Mesothelial cell of epicardium (in vitro differentiated cells): ENCODE measurements at places on chromosomes 3 and 15.

DNA sequence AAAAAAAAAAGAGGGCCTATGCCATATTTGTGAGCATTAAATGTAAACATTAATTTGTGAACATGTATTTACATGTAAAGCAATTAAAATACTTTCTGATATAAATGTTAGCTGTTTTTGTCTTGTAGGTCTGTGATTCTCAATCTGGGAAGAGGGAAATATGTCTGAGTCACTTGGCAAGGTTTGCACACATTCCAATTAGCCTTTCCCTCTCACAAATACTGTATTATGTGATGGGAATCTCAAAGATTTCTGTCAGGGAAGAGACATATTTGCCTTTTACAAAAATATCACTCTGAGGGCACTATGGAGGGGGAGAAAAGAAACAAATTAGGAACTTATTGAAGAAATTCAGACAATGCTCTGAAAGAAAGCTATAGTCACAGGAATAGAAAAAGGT, 483.6 kb downstream of the GBE1 start:
- H3K4me1 ChIP-seq = no peaks in the 10 kb centered on the region
- no peak for DNase-seq
- no peak overlapping the region for H3K27ac ChIP-seq
- H3K4me3 ChIP-seq = no peak overlapping the region

DNA sequence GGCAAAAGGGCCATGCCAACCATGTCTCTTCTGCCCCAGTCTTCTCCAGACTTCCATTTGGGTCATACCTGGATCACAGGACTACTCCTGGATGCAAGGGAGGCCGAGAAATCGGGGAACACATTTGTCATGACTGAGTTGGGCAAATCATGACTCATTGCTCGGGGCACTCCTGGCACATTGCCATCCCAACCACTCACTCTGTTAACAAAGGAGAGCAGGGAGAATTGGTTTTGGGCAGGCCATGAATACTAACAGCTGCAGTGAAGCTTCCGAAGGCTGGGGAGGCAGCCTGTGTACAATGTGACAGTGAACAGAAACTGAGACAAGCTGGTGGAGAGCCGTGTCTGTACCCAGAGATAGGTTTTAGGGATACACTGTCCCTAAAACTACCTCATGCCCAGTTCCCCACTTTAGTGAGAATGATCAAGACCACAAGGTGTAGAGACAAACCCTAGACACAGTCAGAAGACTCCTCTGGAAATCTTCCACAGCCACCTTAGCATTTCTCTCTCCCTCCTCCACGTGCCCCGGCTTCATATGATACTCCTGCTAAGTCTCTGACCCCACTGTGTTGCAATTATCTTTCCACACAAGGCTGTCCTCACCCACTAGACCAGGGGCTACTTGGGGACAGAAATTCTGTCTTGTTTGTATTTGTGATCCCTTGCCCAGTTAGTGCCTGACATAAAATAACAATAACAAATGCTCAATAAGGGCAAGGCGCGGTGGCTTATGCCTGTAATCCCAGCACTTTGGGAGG, 10.5 kb upstream of the BUB1B start:
- H3K4me1 ChIP-seq = peaks cover 29% of the 10 kb centered on the region
- DNase-seq = no peak
- H3K4me3 ChIP-seq = no peak overlapping the region
- no peaks in the 10 kb centered on the region for H3K36me3 ChIP-seq

DNA sequence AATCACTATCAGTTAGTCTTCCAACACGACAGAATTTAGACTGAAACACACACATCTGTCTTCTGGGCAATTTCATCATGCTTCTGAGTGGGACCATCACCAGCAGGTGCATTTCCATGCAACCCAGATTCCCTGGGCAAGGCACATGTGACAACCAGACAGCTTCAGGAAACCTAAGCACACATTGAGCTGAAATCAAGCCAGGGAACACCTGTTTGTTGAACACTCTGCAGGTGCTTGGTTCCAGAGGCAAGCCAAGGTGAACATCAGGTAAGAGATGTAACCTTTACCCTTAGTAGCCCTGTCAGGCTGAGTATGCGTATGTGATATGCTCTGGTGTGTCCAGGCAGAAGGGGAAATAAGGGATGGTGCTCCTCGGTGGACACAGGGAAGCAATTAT, 3.3 kb upstream of the PSMD2 start:
- H3K4me3 ChIP-seq = no peak overlapping the region
- H3K4me1 ChIP-seq = peaks cover 13% of the 10 kb centered on the region
- DNase-seq = no peak
- peaks cover 13% of the 10 kb centered on the region for H3K27me3 ChIP-seq

DNA sequence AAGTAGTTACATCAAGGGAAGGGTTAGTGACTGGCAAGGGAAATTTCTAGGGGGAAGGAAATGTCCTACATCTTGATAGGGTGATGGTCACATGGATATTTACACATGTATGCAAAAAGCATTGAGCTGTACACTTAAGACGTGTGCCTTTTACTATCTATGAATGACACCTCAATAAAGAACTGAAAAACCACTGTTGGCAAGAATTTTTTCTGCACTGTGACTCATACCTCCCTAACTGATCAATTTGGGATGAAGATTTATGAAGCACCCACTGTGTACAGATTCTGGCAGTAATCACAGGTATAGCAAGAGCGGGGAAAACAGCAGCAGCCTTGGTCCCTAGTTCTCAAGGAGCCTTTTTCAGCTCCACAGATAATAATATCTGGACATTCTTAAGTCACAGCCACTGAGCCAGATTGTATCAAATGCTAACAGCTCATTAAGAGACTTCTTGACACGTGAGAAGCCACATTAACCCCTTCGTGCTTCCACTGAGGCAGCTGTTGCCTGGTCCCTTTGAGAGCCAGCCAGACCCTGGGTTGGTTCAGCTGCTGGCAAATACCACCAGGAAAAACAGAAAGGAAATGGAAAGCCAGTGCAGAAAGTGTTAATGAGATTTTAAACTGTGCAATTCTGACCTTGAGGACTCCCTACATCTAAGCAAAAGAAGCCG, 32.0 kb upstream of the GALNT15 start:
- no peaks in the 10 kb centered on the region for H3K4me1 ChIP-seq
- H3K27me3 ChIP-seq = peaks cover 2% of the 10 kb centered on the region
- no peak overlapping the region for H3K27ac ChIP-seq
- no peaks in the 10 kb centered on the region for H3K36me3 ChIP-seq

GRCh38 chr3:17642474-17642873, 100.0 kb downstream of the TBC1D5 start:
- no peak overlapping the region for H3K4me3 ChIP-seq
- peaks cover 4% of the 10 kb centered on the region for H3K36me3 ChIP-seq
- H3K27me3 ChIP-seq = no peaks in the 10 kb centered on the region
- no peak for DNase-seq

- H3K4me1 ChIP-seq = peaks cover 28% of the 10 kb centered on the region
- peaks cover 3% of the 10 kb centered on the region for H3K36me3 ChIP-seq
- no peaks in the 10 kb centered on the region for H3K27me3 ChIP-seq
- no peak for DNase-seq
Measured at GRCh38 chr3:60189304-60189703, 1061.9 kb downstream of the FHIT start.

DNA sequence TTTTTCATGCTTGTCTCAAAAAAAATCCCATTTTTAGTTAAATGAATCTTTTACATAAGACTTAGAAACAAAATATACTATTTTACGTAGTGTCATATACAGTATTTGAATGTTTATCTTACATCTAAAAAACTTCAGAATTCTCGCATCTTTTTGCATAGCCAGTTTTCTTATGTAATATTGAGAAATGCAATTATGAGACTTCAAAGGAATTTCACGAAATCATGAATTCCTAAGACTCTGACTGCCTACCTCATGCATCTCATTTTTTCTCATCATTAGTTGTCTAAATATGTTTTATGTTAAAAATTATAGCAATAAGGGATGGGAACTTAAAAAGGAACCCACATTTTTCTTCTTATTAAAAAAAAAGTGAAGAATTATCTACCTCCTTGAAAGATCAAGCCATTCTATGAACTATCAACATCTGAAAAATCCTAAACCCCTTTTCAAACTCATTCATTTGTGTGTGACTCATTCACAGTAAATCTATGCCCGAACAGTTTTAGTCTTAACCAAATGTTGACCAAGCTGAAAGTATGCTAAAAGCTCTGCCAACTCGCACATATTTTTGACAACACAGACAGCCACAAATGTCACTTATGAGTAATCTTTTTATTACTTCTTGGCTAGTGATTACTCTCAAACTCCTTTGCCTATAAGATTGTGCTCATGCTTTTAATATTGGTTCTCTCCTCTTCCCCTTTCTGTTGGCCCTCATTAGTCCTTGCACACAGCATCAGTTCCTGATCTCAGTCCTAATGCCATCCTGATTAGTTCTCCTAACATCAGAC, 115.9 kb downstream of the DCLK3 start:
- no peaks in the 10 kb centered on the region for H3K36me3 ChIP-seq
- H3K27ac ChIP-seq = no peak overlapping the region
- peaks cover 28% of the 10 kb centered on the region for H3K27me3 ChIP-seq
- H3K4me3 ChIP-seq = no peak overlapping the region
- DNase-seq = no peak

DNA sequence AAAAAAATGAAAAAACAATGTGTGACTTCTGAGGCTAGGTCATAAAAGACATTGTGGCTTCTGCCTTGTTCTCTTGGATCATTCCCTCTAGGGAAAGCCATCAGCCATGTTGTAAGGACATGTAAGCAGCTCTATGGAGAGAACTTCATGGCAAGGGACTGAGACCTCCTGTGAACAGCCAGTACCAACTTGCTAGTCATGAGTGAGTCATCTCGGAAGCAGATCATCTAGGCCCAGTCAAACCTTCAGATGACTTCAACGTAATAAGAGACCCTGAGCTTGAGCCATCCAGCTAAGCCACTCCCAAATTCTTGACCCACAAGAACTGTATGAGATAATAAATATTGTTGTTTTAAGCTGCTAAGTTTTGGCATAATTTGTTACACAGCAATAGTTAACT, 4.9 kb downstream of the MON1A start:
- no peaks in the 10 kb centered on the region for H3K27me3 ChIP-seq
- no peak overlapping the region for H3K4me3 ChIP-seq
- DNase-seq = no peak
- H3K4me1 ChIP-seq = peaks cover 8% of the 10 kb centered on the region

- H3K4me3 ChIP-seq = no peak overlapping the region
- no peak overlapping the region for H3K27ac ChIP-seq
- H3K27me3 ChIP-seq = no peaks in the 10 kb centered on the region
Measured at GRCh38 chr3:55174747-55175146, 246.9 kb upstream of the LRTM1 start.

DNA sequence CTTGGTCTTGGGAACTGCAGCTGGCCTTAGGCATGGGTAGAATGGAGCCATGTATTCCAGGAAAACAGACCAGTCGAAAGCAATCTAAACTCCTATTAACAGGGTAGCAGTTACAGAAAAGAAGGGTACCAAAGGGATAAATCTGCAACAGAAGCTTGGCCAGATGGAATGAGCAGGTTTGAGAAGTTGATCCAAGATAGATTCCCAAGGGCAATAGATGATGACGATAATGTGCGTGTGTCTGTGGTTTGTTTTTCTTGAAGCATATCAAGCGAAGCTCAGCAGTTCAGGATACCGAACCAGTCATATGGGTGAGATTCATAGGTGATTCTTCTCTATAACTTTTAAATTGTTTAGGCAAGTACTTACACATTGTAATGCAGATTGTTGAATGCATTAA, 203.8 kb upstream of the SEMA6D start:
- DNase-seq = no peak
- H3K4me1 ChIP-seq = peaks cover 15% of the 10 kb centered on the region
- no peaks in the 10 kb centered on the region for H3K36me3 ChIP-seq
- H3K4me3 ChIP-seq = no peak overlapping the region
- H3K27ac ChIP-seq = no peak overlapping the region

GRCh38 chr15:31111091-31111647, 9.6 kb upstream of the TRPM1 start:
- no peak overlapping the region for H3K27ac ChIP-seq
- peaks cover 3% of the 10 kb centered on the region for H3K36me3 ChIP-seq
- H3K4me3 ChIP-seq = no peak overlapping the region
- H3K27me3 ChIP-seq = no peaks in the 10 kb centered on the region
- H3K4me1 ChIP-seq = peaks cover 2% of the 10 kb centered on the region

- no peak overlapping the region for H3K4me3 ChIP-seq
- H3K27ac ChIP-seq = peak overlapping the region; percentile 58
- peaks cover 3% of the 10 kb centered on the region for H3K36me3 ChIP-seq
- no peak for DNase-seq
Measured at GRCh38 chr3:8506571-8507061, 5.0 kb downstream of the LMCD1 start.

DNA sequence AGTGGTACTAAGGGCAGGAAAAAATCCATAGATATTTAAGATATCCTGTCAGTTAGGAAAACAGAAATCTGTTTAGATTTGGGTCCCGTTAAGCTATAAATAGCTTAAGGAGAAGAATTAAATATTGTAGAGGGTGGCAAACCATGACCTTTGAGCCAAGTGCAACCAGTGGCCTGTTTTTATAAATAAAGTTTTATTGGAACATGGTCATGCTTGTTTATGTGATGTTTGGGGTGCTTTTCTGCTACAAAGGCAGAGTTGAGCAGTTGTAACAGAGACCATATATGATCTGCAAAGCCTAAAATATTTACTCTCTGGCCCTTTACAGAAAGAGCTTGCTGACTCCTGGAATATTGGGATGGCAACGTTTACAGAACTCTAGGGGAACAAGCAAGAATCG, 66.3 kb downstream of the SQOR start:
- no peak overlapping the region for H3K27ac ChIP-seq
- no peak for DNase-seq
- peaks cover 9% of the 10 kb centered on the region for H3K4me1 ChIP-seq
- H3K36me3 ChIP-seq = no peaks in the 10 kb centered on the region
- H3K4me3 ChIP-seq = no peak overlapping the region

DNA sequence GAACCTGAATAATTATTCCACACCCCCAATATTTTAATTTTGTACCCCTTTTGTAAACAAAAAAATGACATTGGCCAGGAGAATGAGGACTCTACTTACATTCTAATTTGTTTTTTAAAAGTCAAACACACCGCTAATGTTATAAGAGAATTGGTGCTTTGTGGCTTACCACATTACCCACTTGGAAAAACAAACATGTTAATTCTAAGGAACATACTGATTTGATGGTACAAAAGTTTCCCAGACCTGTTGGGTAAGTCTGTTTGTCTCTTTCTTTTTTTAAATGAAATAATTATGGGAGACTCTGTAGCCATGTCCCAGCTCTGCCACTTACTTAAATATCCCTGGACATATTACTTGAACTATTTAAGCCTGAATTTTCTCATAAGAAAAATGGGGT, 352.5 kb upstream of the C2CD4B start:
- DNase-seq = no peak
- H3K4me1 ChIP-seq = peaks cover 19% of the 10 kb centered on the region
- no peaks in the 10 kb centered on the region for H3K27me3 ChIP-seq
- no peak overlapping the region for H3K4me3 ChIP-seq
- H3K36me3 ChIP-seq = no peaks in the 10 kb centered on the region
